ENCODE measurements at places on chromosomes 7 and 10.
A peak's percentile ranks its signal among the peaks of the same experiment; 100 is the strongest.

- DNase-seq: no peak
These were observed 2.5 kb upstream of the MACC1 start for GRCh38 chr7:20219446-20220292.

DNA sequence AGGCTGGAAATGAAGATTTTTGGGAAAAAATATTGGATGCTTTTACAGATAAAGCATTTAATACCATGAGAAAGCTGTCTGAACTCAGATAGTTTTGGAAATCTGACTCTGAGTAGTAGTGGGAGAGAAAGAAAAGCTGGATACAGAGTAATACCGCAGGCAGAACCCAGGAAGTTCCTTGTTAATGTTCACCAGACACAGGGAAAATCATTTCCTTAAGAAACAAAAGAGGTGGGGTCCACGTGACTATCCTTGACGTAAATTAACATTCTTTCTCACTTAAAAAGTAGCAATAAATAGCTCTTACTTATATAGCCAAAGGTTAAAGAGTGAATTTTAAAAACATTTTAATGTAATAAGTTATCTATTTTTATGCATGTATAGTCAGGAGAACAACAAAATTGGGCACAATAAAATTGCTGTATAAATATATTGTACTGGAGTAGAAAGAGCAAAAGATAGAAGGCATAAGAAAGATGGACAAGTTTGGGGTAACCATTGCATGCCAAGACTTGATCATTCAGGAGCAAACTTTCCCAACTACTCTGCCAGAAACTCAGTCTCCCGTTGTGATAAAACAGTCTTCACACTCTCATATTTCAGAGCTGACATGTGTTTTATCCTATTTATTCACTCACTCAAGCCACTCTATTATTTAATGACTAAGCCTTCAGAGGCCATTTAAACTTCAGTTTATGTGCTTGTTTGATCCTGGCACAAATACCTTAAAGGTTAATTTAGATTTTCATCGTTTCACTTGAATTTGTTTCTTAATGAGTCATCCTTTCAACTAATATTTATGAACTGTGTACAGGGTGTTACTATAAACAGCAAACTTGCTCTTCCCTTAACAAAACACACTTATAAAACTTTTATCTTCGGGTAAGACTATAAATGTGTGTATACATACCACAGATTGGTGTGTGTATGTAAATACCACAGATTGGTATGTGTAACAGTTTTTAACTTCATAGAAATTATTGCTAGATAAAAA, 143.1 kb downstream of the GNAI1 start:
- no peak for DNase-seq

GRCh38 chr10:117174439-117175214, 22.7 kb upstream of the KCNK18 start:
- DNase-seq: peak; percentile 93

DNA sequence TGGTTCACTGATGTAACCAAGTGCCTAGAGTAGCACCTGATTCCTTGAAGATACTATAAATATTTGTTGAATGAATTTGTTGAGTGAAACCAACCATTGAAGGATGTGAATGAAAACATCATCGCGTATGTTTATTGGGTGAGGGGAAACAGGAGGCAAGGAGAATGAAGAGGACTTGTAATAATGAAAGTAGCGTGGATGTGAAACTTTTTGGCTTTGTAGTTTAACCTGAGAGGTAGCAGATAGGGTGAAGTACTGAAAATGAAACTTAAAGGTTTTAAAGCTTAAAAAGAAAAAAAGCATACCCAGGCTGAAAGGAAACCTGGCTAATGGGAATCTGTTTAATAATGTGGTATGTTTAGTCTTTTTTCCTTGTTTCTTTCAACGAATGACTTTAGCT, 5.2 kb downstream of the CCNY start:
- DNase-seq: no peak

GRCh38 chr7:91496251-91496820, 232.1 kb downstream of the FZD1 start:
- DNase-seq: no peak

DNA sequence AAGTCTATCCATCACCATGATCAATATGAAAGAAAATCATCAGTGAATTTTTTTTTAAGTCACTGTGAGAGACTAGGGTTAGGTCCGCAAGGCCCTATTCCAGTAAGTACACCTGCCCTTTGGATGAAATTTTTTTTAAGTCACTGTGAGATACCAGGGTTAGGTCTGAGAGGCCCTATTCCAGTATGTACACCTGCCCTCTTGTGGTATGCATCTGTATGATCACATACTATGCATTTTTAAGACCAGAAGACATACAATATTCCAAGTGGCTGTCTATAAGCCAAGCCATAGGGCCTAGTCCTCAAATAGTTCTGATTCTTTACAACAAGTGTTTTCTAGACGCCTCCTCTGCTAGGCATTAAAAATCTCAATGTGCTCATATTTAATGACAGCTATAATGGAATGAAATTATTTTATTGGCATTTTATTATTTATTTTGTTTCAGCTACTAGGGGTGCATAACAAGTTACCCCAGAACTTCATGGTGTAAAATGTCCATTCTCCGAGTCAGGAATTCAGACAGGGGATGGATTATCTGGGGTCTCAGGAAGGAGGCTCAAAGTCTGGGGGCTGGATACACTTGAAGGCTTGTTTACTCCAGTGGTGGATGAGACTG, 53.1 kb downstream of the TEX36 start:
- no peak for DNase-seq

DNA sequence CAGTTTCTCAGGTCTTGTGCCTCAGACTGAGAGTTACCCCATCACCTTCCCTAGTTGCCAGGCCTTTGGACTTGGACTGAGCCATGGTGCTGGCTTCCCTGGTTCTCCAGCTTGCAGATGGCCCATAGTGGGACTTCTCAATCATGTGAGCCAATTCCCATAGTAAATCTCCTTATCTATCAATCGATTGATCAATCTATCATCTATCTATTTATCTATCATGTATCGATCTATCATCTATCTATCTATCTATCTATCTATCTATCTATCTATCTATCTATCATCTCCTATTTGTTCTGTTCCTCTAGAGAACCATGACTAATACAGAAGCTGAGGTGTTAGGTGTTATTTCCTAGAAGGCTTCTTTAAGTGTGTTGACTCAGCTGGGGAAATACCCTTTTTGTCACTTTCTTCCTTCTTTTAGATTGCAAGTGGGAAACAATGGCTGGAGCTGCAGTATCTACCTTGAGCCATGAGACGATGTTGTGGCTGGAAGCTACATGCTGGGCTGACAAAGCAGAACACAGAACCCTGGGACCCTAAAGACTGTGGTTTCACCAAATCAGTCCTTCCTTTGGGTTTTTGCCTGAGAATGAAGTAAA, 234.7 kb upstream of the GLI3 start:
- no peak for DNase-seq

DNA sequence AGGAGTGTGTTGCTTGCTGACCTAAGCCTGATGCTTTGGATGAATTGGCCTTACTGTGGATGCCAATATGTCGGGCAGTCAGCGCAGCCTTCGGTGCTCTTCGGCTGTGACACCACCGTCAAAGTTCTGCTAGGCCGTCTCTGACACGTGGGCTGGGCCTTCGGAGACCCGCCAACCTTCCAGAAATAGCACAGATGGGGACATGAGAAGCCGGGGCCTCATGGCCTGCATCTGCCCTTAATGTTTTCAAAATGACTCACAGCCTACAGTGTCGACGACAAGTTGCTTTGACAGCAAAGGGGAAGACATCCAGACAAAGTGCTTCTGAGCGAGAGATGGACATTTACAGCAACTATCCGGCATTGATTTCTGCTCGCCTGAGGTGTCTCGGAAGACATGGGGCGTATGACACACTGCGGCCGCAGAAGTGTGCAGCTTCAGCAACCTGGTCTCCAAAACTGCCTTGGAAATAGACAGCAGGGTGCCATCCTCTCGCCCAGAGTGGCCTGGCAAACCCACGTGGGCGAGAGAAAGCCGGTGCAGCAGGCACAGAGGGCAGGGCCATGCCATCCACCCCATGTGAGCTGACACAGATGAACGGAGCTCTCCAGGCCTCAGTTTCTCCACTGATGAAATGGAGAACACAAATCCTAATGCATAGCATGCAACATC, 94.0 kb upstream of the PPP2R2D start:
- no peak for DNase-seq

GRCh38 chr10:89887830-89888229, 186.4 kb downstream of the KIF20B start:
- DNase-seq: no peak

DNA sequence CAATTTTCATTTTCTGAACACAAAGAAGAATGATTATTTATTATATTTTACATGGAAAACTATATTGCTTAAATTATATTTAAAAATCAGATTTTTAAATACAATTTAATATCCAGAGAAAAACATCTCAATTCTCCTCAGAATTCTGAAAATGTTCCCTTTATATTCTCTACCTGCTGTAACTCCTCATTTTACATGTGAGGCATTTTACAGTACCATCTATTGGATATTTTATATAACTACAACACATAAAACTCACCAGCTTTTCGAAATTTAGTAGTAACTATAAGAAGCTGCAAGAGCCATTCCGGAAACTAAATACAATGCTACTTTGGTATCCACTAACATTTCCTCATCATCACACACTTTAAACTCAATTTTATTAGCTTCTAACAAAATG, 264.6 kb downstream of the DGKB start:
- DNase-seq: no peak

DNA sequence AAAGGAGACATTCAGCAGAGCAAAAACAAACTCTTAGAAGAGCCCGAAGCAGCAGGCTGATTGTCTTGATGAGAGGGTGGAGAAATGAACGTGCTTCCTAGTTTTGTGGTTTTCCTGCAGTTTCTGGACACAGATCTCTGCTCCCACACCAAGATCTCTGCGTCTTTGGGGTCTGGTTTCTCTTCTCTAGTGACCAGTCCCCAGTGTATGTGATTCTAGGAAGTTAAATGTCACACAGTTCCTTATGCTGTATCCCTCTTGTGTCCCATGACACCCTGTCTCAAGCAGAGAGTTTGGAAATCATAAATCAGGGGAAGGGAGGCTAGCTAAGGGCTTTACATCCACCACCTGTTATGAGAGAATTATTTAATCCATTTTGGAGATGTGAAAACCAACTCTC, 55.4 kb upstream of the KLF14 start:
- no peak for DNase-seq

DNA sequence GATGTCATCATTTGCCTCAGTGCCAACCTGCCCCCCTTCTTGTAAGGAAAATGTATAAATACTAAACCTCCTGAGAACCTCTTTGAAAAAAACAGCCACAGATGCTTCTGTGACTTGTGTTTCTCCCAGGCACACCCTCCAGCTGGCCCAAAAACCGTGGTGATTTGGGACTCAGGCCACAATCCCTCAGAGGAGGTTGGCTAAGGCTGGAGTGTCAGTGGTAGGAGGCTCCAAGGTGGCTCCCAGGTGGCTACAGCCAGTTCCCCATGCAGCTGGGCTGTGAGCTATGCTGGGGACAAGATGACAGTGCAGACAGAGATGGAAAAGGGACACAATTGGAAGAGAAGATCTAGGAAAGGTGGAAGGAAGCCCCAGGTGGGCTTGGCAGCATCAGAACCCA, 104.7 kb downstream of the CPXM2 start:
- no peak for DNase-seq

DNA sequence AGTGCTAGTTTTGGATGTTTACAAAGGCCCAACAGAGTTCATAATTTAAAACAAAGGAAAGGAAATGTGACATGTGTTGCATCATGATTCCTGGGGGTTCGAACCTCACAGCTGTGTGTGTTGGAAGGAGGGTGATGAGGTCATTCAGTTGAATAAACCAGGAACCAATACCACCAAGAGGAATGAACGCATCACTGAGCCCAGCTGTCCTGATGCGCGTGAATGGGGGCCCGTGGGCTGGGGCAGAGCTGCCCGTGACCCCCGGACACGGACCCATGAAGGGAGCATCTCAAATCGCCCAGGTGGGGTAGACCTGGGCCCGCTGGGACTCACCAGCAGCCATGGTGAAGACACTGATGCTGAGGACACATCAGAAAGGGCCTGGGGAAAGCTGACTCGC, 33.0 kb downstream of the BRI3 start:
- DNase-seq: no peak

- no peak for DNase-seq
These were observed 1.9 kb downstream of the EXOC6 start for GRCh38 chr10:92850185-92850584.

DNA sequence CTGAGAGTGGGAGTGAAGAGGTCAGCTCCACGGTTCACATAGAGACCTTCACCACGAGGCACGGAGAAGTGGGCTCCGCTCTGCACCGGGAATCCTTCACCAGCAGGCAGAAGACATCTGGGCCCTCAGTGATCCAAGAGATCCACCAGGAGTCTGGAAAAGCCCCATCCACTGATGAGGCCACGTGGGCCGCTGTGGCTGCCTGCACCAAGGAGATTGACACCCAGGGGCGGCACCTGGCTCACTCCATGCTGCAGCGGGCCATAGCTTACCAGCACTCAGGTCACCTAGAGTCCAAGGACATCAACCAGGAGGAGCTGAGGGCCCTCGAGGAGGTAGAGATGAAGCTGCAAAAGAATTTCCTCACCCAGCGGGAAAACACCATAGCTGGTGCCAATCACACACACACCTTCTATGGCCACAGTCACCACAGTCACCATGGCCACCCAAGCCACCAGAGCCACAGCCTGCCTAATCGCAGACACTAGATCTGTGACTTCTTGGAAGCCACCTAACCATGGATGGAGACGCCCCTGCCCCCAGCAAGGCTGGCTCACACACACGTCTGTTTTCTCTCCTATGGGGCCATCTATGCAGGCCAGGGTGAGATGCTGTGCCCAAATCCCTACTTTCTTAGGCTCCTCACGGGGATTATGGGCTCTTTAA, 694 bp downstream of the C10orf62 start:
- no peak for DNase-seq

GRCh38 chr7:150337659-150338081, 3.8 kb downstream of the RARRES2 start:
- no peak for DNase-seq

DNA sequence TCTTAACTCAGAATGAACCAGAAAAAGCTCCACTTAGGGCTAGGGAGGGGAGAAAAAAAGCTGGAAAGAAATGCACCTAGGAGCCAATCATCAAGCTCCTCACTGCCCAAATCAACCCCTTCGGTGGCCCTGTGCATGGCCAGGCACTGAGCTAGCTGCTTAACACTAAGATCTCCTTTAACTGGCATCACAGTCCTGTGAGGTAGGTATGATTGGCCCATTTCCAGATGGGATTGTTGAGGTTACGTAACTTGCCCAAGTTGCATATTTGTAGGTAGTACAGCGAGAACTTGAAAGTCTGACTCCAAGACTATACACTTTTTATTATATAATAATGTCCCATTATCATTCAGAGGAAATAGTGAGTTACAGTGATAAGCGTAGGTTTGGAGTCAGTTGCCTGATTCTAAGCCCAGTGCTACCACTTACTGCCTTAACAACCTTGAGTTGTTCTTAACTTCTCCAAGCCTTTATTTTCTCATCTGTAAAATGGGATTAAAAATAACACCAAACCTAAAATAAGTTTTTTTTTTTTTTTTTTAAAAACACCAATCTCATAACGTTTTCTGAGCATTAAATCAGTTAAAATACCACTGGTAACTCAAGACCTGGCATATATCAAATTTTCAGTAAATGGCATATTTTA, 37.2 kb upstream of the ACSL5 start:
- DNase-seq: no peak

All from stimulated activated CD8-positive, alpha-beta memory T cell treated with anti-CD3 and anti-CD28 coated beads, Interleukin-4, amount 100 ng/mL, for 48 hours (primary cell).